Tongue (tissue), 3 donors: ENCODE measurements at places on chromosomes 13 and 19. TPM values are rescaled to one million over a fixed set of nuclear protein-coding genes. Genes with fewer than 3 reads are reported as not detected.

CEACAM16 gene
- not detected for total RNA-seq

DNA sequence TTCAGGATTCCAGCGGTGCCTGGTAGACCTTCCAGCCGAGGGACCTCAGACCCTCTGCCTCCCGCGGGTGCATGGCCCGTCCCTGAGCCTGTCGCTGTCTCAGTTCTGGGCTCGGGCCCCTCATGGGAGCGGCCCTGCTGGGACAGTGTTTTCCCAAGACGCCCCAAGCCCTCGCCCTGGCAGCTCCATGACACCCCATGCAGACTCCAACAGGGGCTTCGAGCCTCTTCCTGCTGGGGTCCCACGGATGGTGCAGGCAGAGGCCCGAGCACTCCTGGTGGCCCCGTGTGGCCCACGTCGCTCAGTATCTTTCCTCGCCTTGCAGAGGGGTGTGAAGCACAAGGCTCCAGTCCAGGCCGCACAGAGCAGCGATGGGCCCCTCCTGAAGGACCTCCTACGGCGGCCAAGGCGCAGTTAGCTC, 88.8 kb upstream of the MCF2L start:
- DNase-seq: no peak

DNA sequence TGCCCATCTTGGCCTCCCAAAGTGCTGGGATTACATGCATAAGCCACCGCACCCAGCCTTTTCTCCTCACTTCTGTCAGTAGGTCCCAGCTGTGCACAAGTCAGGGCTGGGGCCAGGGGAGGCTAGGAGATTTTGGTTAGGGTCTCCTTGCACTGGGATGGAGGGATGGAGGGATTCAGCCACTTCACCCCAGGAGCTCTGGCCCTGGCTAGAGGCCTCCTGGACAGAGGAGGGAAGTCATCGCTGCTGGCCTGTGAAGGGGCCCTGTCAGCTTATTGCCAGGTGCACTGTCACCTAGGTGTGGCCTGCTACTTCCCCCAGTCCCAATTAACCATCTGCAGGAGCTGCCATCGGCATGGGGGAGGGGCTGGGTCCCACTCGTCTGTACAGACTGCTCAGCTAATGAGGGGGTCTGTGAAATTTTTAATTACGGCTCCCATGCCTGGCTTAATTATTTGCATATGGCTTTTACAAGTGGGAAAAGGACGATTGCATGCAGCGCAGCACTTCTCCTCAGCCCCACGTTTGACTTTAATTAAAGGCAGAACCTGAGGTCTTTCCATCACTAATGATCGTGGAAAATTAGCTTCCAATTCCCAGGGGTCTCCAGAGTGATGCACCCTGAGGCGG, 52.4 kb downstream of the CHST8 start:
- DNase-seq: no peak

TTYH1 gene
- total RNA-seq: 15.0 TPM
